Activated T-cell treated with anti-CD3 and anti-CD28 coated beads for 1 hour (primary cell): ENCODE measurements at places on chromosomes 2 and 18.
A peak's percentile ranks its signal among the peaks of the same experiment; 100 is the strongest.

DNA sequence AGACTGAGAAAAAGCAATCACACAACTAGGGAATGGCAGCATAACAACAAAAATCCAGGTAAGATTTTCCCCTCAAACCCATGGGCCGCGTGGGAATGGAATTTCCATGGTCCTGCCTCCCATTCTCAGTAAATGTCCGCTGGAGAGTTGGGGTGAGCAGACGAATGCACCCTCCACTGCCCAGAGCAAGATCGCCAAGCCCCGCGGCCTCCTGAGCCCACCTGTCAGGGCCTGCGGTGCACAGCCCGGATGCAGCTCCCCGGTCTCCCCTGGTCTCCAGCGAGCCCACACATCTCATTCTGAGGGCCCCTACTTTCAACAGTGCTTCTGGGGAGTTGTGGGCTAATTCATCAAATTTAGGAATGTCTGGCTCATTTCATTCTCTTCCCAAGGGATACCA, 327.4 kb upstream of the HS6ST1 start:
- no peak for DNase-seq

- DNase-seq, result no peak
Measured at GRCh38 chr2:95310216-95310615, 13.1 kb downstream of the KCNIP3 start.

- peak; percentile 49 for DNase-seq
Measured at GRCh38 chr2:74250189-74250631, 51.8 kb downstream of the MTHFD2 start.

DNA sequence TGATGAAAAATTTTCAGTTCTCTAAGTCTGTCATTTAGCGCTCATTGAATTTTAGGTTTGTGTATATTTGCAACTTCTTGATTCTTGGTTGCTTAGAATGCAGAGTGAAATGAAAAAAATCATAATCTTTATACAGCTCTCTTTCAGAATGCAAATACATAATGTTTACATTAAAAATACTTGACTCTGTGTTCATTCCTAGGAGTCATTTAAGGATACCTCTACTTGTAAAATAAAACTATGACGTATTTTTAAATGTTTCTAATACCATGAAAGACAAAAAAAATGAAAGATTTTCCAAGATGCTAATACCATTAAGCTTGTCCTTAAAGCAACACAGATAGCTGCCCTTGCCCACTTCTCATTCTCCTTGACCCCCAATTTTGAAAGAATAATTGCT, 259.0 kb downstream of the L3MBTL4 start:
- DNase-seq, result no peak

GRCh38 chr18:54260396-54261072, 8.8 kb upstream of the POLI start:
- no peak for DNase-seq

DNA sequence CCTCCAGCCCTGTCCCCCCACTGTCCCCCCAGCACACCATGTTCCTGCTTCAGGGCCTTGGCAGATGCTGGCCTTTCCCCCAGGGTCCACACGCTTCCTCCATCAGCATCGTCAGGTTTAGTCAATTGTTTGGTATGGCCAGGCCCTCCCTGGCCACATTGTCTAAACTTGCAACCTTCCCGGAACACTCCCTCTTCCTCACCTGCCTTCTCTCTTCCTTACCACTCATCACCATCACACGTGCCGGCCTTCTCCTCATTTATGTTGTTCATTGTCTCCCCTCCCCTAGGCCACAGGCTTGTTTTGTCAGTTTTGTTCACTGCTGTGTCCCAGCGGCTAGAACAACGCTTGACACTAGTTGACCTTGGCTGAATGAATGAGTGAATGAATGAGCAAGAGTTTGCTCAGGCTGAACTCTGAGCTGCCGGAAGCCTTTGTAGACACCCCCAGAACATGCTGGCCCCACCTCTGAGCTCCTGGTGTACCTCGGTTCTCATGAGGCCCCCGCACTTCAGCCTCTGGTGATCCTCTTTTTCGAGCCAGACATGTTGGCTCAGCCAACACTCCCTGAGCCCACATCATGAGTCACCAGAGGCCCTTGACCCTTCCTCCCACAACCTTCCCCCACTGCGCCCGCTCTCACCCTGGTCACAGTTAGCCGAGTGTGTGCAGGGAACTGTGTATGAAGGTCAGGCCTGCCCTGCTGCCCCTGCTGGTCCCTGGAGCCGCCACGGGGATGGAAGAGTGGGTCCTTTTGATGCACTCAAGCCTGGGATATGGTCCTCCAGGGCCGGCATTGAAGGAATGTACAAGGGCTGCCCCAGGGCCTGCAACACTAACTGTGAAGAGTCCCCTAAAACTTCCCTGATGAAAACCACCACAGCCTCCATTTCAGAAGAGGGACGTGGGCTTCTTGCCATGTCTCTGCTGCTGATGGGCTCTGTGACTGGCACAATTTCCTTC, 57.5 kb downstream of the HS1BP3 start:
- DNase-seq, result no peak

- peak; percentile 17 for DNase-seq
Measured at GRCh38 chr2:101205521-101206479, 46.9 kb upstream of the CNOT11 start.

DNA sequence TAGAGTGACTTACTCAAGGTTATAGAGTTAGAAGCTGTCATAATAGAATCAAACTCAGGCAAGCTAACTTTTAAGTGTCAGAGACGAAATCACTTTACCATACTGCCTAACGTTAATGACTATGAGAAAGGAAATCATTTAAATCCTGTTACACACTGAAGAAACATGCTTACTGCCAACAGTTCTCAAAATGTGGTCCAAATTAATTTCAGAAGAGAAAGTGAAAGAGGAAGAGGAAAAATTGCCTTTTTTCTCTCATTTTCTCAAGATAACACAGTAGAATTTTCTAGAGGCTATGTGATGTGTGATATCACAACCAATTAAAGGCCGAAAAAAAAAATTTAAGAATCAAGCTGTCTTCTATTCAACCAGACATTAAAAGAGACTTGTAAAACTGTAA, 1362.7 kb upstream of the CHAC2 start:
- no peak for DNase-seq

DNA sequence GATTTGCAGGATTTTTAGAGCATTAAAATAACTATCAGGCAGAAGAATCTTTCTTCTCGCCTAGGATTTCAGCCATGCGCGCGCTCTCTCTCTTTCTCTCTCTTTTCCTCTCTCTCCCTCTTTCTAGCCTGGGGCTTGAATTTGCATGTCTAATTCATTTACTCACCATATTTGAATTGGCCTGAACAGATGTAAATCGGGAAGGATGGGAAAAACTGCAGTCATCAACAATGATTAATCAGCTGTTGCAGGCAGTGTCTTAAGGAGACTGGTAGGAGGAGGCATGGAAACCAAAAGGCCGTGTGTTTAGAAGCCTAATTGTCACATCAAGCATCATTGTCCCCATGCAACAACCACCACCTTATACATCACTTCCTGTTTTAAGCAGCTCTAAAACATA, 137.0 kb downstream of the MEIS1 start:
- DNase-seq, result no peak

GRCh38 chr18:79571211-79572092, 108.2 kb upstream of the CTDP1 start:
- no peak for DNase-seq

DNA sequence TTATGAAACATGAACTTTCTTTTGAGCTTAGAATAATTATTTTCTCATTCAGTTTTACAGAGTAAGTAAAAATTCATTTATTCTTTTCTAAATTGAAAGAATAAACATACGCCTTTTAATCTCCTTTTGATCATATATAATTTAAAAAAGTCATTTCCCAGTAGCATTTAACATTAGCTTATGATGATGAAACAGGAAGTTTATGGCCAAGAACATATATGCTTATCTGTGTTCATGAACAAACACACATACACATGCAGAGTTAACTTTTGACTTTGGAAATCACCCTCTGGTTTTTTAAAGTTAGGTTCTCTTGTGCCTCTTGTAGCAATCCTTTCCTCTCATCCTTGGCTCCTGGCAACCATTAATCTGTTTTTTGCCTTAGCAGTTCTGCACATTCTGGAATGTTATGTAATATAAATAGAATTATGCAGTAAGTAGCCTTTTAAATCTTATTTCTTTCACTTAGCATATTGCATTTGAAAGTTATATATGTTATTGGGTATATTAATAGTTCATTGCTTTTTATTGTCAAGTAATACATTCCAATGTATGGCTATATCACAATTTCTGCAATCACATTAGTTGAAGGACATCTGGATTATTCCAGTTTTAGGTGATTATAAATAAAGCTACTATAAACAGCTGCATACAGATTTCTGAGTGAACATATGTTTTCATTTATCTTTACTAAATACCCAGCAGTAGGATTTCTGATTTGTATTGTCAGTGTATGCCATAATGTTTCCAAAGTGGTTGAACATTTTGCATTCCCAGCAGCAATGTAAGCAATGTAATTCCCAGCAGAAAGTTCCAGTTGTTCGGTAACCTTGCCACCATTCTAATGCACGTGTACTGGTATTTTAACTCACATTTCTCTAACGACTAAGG, 210.3 kb downstream of the ZRANB3 start:
- DNase-seq, result no peak

- DNase-seq, result no peak
Measured at GRCh38 chr2:145412155-145412554, 892.2 kb upstream of the ZEB2 start.

- no peak for DNase-seq
Measured at GRCh38 chr2:101619191-101619591, 78.3 kb upstream of the MAP4K4 start.

DNA sequence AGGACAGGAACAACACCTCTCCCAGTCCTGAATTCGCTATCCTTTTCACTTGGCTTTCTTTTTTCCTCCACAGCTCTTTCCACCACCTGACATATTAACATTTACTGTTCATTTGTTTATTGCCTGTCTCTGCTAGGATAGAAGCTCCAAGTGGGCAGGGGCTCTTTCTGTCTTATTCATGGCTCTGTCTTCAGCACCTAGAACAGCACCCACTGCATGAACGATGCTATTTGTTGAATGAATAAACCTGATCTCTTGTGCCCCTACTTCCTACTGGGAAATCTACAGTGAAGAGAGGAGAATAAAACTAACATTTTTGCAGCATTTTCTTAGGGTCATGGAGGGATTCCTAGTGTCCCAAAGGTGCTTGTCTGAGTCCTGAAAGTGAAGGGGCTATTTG, 24.4 kb upstream of the GAREM2 start:
- DNase-seq, result no peak

GRCh38 chr2:130302164-130302886, 40.4 kb upstream of the IMP4 start:
- no peak for DNase-seq

DNA sequence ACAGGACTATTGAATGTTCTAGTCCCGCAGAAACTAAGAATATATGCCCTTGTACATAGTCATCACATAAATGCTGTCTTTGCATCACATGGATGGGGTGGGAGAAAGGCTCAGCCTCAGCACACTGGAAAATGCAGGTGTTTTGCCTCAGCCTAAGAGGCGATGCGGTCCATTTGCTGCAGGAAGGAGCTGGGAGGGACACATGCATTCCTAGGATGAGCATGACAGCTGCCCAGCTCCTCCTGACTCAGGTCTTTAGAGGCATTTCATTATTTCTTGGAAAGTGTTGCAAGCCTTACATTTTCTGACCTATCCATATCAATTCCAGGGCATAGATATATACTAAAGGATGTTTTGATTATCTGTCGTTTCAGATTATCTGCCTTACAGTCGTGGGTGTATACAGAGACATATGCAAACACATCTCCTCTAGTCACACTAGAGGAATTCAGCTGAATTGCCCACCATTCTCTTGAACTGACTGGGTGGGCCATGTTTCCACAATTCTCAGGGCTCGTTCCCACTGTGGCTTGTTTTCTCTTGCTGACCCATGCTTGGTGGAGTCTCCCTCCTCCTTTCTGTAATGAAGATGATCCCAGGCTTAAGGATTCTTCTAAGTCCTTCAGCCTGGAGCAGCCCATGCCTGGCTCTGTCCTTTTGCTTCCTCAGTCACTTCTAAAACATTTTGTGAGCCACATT, 156.9 kb downstream of the SETBP1 start:
- DNase-seq, result no peak

DNA sequence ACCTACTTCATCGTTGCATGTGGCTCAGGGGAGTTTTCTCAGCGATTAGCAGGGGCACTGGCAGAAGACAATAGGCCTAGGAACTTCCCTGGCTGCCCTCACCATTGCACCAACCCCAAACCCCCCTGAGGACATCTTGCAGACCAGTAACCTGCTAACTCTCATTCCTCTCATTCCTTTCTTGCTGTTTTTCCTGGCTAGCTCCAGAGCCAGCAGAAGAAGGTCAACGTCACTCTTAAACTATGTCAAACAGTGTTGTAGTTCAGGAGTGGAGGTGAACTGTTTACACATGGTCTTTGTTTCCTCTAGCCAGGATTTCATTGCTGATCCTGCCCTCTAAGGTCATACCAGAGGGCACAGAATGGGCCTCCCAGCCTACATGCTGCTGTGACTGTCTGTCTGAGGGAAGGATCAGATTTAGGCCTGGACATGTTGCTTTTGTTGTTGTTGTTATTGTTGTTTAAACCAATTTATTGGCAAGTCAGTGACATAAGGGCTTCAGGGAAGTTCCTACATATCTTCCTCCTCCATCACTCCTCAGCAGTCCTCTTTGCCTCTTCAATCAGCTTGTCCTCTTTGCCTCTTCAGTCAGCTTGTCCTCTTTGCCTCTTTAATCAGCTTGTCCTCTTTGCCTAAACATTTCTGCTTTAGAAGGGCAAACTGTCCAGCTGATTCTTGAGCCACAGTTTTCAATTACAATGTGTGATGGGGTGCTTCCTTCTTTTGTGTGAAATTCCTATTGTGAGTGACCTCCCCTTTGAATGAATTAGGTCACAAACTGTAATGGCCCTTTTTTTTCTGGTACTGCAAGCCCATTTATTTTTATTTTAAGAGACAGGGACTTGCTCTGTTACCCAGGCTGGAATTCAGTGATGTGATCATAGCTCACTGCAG, 471.9 kb upstream of the TNP1 start:
- no peak for DNase-seq

DNA sequence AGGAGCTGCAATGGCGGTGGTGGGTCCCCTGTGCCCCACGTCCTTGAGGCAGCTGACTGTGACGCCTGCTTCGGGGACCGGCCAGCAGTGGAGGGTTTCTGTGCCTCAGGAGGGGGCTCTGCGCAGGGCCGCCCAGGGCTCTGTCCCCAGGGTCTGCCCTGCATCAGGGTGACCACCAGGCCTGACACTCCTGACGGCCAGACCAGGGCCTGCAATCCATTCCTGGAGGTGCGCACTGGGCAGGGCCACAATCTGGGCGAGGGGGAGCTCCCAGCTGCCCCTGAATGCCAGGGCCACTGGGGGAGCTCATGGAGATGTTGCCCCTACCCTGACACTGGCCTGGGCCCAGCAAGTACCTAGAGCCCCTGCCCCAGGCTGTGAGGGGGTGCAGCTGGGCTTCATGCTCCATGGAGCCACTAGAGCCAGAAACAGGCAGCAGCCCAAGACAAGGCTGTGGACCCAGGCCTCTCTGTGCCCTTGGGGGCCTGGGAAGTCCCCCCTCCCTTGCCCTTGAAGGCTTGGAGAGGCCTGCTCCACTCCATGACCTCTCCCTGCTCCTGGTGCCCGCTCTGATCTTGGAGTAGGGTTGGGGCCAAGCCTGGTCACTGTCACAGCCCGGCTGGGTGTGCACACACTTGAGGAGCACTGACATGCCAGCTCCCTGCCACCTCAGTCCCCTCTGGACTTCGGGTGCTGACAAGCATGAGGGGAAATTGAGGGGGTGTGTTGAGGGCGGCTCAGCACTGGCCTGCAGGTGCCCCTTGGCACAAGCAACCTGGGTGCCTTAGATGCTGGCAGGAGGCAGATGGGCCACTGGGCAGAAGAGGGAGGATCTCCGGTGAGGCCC, 55.9 kb downstream of the LDAH start:
- DNase-seq, result no peak
